ENCODE measurements at places on chromosomes 1 and 21.

DNA sequence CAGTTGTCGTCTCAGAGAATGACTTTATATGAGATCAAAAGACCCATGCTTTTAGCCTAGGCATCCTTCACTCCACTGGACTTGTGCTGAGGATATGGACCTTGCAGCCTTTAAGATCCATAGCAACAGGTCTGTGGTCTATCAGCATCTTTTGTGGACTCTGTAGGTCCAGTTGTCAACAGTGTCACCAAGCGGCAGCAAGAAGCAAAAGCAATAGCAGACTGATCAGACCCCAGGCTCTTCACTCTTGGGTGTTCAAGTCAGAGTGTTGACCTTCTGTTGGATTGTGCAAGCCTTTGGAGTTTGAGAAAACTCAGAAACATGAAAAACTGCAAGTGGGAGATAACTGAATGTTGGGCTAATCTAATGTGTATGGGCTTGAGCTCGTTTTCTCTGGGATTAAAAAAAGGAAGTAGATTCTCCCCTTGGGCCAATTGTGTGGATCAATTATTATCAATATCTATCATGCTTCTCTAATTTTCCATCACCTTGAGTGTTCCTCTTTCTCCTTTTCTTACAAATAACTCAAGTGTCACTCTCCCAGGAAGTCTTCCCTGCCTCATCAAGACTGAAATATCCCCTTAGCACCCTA is 144.2 kb downstream of the LYPLAL1 start:
- no peak for DNase-seq

DNA sequence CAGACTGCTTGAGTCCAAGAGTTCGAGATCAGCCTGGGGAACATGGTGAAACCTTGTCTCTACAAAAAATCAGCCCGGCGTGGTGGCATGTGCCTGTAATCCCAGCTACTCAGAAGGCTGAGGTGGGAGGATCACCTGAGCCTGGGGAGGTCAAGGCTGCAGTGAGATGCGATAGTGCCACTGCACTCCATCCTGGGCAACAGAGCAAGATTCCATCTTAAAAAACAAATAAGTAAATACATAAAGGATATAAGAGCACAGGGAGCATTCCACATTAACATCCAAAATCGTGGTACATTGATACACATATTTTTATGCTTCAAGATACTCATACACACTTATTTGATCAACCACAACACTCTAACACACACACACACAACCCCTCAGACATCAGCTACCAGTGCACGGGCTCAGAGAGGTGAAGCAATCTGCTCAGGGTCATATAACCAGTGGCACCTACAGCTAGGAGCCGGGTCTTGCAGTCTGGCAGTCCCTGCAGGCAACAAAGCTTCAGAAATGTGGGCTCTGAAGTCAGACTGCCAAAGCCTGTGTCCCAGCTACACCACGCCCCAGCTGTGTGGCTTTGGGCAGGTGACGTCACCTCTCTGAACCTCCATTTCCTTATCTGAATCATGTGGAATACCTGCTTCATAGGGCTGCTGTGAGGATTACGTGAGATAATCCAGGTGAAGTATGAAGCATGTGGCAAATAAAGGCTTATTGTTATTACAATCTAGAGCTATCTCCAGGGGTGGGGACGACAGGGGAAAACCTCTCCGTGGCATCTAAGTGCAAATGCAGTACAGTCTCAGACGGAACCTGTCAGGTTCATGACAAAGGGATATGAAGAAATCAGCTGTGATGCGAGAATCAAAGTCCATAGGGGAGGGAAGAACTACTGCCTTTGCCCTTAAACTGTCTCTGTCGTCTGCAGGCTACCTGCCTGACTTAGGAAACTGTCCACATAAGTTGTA is 4.8 kb upstream of the CRYBG2 start:
- no peak for DNase-seq

GRCh38 chr1:203797216-203797615 is 1.8 kb downstream of the ZBED6 start:
- DNase-seq = no peak

DNA sequence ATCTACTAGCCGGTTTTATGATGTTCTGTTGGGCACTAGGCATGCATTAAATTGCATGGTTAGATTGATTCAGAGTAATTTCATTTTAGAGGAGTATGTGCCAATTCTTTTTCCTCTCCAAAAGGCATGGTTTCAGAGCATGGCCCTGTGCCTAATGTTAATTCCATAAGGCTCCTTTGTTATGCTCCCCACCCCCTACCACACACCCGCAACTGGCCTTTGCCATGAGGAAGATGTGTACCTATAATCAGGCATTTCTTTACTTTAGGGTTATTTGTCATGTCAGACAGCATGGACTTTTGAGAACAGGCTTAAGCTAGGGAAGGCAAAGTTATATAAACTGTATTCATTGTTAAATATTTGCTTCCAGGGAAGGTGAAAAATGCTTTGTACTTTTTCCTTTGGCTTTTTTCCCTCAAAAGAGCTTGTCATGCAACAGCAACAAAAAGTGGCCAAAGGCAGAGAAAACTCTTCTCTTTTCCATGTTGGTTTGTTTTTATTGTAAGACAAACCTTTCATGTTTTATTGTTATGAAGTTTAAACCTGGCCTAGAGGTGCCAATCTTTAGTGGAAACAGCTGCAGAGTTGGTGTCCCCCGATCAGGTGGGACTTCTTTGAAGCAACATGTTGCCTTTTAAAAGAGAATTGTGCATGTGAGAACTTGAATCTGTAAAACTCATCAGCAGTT is 24.3 kb upstream of the NBL1 start:
- no peak for DNase-seq

GRCh38 chr1:156129687-156130577 is 15.4 kb downstream of the LMNA start:
- peak; percentile 89 for DNase-seq

- no peak for DNase-seq
Measured at GRCh38 chr1:42186152-42186551, 21.6 kb upstream of the GUCA2A start.

GRCh38 chr1:12415038-12415466 is 185.2 kb downstream of the VPS13D start:
- DNase-seq = no peak

DNA sequence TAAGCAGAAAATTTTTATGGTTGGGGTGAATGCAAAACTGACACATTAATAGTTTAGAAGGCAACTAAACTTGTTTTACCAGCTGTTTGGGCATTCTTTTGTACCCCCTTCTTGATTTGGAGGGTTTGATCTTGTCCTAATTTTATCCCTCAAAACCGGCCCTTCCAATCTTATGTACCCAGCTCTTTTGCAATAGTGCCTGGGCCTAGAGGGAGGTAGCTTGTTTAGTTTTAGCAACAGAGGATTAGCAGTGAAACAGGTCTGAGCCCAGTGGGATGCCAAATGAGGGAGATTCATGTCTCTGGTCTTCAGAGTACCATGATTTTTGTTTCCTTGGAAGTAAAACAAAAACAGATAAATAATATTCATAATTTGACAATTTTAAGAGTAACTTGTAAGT is 45.1 kb downstream of the CRP start:
- DNase-seq = no peak

- DNase-seq = peak; percentile 32
Measured at GRCh38 chr21:40841524-40842196, 5.3 kb downstream of the DSCAM start.

GRCh38 chr1:101238031-101238628 is 1.3 kb downstream of the S1PR1 start:
- no peak for DNase-seq

DNA sequence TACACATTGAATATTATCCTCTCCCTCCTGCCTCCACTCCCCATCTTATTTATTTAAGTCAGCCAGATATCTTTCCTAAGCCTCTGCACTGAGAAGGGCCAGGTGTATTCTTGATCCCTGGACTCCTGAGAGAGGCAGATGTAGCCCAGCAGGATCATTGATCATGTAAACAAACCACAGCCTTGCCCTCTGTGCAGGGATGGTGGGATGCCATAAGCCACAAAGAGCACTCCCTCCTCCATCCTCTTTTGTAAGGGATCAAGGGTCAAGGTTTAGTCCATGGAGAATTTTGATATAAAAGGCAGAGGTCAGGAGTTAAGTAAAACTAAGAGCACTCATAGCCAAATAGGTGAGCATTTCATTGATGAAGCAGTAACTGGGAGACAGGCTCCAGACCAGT is 17.3 kb downstream of the PHGDH start:
- no peak for DNase-seq

- no peak for DNase-seq
Measured at GRCh38 chr1:205240118-205240517, 12.4 kb downstream of the TMCC2 start.

- DNase-seq = no peak
Measured at GRCh38 chr1:43015269-43015668, 56.6 kb upstream of the SLC2A1 start.

DNA sequence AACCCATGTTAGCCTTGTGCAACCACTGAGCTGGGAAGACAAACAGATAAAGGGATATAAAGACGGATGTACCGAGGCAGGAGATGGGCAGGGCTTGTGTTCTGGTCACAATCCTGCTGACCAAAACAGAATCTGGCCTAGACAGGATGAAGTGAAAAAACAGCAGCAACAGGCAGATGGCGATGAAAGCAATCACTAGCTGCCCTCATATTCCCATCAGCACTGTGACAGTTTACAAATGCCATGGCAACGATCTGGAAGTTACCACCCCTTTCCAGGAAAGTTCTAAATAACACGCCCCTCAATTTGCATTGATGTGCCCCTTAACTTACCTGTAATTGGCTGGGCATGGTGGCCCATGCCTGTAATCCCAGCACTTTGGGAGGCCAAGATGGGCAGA is 40.6 kb upstream of the CD46 start:
- no peak for DNase-seq

DNA sequence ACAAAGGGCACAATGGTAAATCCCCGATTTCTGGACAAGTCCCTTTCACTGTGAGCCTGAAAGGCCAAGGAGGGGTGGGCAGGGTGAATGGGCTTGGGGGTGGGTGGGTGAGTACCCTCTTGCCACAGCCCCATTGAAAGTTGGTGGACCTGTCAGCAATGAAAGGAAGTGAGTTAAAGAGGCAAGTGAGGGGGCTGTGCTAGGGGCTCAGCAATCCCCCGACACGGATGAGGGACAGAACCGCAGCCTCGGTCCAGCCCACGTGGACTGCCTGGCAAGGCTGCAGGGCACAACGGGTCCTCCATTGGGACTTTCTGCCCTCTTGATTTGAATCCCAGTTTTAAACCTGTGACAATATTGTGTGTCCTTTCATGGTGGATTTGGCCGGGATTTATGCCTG is 255.3 kb downstream of the FOXD2 start:
- no peak for DNase-seq

- no peak for DNase-seq
Measured at GRCh38 chr21:30710499-30710898, 8.1 kb downstream of the KRTAP21-3 start.

DNA sequence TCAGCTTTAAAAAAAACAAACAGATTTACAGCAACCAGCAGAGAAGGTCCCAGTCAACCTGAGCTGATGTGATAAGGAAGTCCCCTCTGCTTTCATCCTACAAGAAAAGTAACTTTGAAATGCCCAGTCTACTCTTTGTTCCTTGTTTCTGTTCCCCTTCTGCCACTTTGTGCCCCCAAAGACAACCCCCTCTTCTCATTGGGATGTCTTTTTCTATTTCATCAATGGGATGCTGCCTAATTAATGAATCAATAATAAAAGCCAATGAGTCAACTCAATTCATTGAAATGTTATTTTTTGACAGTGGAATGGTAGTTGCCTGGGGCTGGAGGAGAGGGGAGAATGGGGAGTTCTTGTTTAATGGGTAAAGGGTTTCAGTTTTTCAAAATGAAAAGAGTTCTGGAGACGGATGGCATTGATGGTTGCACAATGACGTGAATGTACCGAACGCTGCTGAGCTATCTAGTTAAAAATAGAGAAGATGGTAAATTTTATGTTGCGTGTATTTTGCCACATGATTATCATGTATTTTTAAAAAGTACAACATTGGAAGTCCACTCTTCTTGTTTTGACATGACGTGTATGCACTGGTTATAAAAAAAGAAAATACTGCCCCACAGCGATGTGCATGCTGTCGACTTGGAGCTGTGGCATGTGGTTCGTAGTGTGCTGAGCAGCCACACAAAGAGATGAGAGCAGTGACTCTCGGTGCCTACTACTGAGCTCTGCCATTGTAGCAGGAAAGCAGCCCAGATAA is 22.4 kb upstream of the PADI2 start:
- DNase-seq = no peak

GRCh38 chr1:94202241-94202640 is 35.1 kb downstream of the ARHGAP29 start:
- no peak for DNase-seq
